ENCODE measurements at places on chromosomes 2 and 18. TPM values are rescaled to one million over a fixed set of nuclear protein-coding genes. Genes with fewer than 3 reads are reported as not detected.

CLEC4F gene
- not detected for total RNA-seq

POU3F3 gene
- total RNA-seq, result under 0.01 TPM

LRATD1 gene
- total RNA-seq, result 1.3 TPM

KCTD1 gene
- total RNA-seq, result 9.6 TPM

ZC3H6 gene
- 1.3 TPM for total RNA-seq

DUSP19 gene
- total RNA-seq, result 1.2 TPM

AMER3 gene
- total RNA-seq, result not detected

CFAP65 gene
- not detected for total RNA-seq

CROCC2 gene
- total RNA-seq, result not detected

KIF1A gene
- not detected for total RNA-seq

All from bronchus fibroblast of lung (primary cell).